ENCODE measurements at places on chromosomes 1 and 21. TPM values are rescaled to one million over a fixed set of nuclear protein-coding genes. Genes with fewer than 3 reads are reported as not detected.

DNA sequence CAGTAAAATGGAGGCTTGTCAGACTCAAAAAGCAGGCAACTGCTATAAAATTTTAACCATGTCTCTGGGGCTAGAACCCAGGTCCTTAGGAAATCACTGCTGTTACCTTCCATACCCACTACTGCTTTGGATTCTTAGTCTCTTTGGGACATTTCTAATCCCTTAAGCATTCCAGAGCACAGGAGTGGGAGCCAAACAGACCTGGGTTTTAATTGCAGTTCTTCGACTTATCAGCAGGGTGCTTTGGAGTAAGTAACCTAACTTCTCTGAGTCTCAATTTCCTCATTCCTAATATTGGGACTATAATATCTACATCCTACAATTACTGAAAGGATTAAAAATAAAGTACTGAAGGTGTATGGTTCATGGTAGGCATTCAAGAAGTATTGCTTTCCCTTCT is 161.0 kb upstream of the BEND5 start:
- no peaks in the 10 kb centered on the region for H3K36me3 ChIP-seq
- no peak for DNase-seq
- H3K4me1 ChIP-seq, result no peaks in the 10 kb centered on the region
- H3K27me3 ChIP-seq, result no peaks in the 10 kb centered on the region
- no peak overlapping the region for H3K27ac ChIP-seq

- no peaks in the 10 kb centered on the region for H3K36me3 ChIP-seq
- peak; percentile 92 for DNase-seq
- no peaks in the 10 kb centered on the region for H3K27me3 ChIP-seq
- H3K4me1 ChIP-seq, result peaks cover 6% of the 10 kb centered on the region
- H3K4me3 ChIP-seq, result peak overlapping the region; percentile 73
Observed at GRCh38 chr1:84781946-84782771, 91.9 kb upstream of the SSX2IP start.

GRCh38 chr1:24391882-24392603 is 21.5 kb downstream of the STPG1 start:
- peak; percentile 63 for DNase-seq
- peak overlapping the region; percentile 54 for H3K27ac ChIP-seq
- peaks cover 22% of the 10 kb centered on the region for H3K36me3 ChIP-seq

SOAT1 gene
- 190 TPM for total RNA-seq

OR6N1 gene
- not detected for total RNA-seq

SAMD11 gene
- 0.54 TPM for total RNA-seq

- peaks cover 14% of the 10 kb centered on the region for H3K36me3 ChIP-seq
- peaks cover 79% of the 10 kb centered on the region for H3K27me3 ChIP-seq
- no peak overlapping the region for H3K27ac ChIP-seq
- no peak overlapping the region for H3K4me3 ChIP-seq
- no peak for DNase-seq
Observed at GRCh38 chr1:46493316-46494032, 3.8 kb downstream of the DMBX1 start.

Measured in Calu3 (cell line).